ENCODE measurements at places on chromosomes 1 and 21.

DNA sequence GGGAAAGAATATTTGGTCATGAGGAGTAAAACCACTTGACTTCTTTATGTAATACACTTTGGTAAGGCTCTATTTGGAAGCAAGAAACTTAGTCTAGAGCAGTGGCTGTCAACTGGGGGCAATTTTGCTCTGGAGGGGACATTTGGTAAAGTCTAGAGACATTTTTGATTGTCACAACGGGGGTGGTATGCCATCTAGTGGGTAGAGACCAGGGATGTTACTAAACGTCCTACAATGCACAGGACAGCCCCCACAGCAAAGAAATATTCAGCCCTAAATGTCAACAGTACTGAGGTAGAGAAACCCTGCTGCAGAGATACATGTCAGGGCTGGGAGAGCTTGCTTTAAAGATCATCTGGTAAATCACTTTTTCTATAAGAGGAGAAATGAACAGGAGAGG is 13.5 kb downstream of the FUCA1 start:
- no peak for DNase-seq

DNA sequence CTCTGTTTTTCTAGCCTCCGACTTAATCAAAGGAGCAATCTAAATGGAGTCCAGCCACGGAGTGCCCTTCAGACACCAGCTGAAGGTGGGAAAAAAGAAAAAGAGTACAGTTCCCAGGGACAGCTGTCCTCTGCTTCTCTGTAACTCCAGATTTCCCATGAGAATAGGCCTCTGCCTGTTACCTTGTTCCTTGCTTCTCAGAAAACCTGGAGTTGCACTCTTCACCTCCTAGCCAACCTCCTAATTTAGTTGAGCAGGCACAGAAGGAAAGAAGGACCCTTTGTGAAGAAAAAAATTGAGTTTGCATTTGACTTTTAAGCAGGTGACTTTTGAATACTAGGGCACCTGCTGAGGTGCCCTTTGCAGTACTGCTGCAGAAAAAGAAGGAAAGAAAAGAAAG is 8.3 kb downstream of the BARHL2 start:
- DNase-seq, result no peak

DNA sequence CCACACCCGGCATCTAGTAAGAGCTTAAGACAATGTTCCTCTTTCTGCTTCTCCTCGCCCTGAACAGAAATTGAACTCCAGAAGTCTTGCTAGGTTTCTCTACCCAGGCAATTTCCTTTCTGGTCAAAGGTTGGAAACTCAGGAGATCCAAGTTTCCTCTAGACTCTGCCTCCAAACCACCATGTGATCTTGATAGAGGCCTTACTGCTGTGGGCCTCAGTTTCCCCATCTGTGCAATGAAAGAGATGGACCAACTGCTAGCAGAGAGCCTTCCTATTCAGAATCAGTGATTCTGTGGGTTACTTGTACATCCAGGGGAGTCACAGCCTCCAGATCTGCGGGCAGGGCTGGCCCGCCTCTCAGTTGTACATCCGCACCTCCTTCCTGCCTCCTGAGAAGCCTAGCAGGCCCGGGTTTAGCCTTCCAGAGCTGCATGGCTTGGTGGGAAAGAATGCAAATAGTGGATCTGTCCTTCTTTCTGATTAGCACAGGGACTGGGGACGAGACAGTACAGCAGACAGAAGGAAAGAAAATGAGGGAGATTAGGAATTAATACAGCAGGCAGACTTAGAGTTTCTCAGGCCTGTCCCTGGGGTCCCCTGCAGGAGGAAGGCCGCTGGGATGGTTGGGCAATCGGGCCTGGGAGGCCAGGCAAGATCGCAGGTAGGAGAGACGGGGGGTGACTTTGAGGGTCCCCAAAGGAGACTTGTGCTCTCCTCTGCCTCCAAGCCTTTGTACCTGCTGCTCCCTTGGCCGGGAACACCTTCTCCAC is 83.9 kb downstream of the PAX7 start:
- no peak for DNase-seq

GRCh38 chr1:84781946-84782771 is 91.9 kb upstream of the SSX2IP start:
- peak; percentile 72 for DNase-seq

DNA sequence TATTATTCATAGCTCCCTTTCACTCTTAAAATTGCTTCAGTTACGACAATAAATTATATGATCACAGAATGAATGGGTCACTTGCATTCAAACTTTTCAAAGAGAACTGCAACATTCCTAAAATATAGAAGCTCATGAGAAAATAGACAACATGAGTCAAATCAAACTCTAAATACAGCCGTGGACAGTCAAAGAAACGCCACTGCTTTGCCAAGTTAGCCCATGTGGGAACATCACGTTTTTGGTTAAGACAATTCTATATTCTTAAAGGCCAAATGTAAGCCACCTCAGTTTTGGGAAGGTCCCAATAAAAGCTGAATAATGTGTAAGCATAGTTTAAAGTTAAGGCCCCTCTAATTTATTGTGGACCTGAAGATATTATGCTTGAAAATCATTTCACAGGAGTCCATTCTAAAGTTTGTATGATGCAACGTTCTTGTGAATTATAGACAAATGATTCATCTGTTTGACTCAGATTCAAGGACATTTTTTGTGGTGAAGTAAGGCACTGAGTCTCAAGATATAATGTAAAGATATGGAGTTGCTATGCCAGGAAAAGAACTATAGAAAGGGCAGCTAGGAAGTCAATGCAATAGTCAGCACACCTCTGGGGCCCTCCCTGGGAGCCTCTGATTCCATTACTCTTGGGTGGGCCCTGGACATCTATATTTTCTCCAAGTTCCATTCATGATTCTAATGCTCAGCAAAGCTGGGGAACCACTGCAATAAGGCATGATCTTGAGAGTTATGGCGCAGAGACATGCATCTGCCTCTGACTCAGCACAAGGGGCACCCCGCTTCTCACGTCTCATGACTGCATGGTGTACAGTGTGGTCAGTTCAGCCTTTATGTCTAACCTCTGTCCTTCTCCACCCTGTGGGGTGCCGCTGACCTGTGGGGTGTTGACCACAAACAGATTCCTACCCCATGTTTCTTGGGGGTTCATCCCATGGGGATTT is 33.9 kb downstream of the ETS2 start:
- no peak for DNase-seq

- no peak for DNase-seq
Observed at GRCh38 chr1:248306103-248306502, 2.9 kb upstream of the OR2T12 start.

DNA sequence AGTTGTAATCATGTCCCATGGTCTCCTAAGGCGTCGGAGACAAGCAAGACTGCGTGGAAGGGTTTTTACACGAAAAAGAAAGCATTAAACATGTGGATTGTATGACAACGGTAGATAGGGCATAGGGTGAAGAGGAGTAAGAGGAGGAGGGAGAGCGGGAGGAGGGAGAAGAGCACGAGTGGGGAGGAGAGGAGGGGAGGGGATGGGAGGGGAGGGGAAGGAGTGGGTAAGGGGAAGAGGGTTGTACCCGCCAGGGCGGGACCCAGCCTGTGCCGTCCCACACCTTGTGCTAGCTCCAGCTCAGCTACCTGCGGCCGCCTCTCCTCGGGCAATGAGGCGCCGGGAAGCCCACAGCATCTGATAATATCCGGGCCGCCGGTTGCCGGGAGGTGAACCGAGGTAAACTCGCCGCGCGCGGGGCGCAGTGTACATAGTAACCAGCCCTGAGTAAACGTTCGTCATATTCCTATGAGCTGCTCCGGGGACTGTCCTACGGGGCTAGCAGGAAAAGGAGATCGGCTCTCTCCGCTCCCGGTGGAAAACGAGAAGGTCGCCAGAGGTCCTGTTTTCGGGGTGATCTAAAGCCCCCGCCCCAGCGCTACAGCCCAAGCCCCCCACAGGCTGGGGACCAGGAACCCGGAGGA is 449 bp upstream of the RCAN3 start:
- peak; percentile 88 for DNase-seq

DNA sequence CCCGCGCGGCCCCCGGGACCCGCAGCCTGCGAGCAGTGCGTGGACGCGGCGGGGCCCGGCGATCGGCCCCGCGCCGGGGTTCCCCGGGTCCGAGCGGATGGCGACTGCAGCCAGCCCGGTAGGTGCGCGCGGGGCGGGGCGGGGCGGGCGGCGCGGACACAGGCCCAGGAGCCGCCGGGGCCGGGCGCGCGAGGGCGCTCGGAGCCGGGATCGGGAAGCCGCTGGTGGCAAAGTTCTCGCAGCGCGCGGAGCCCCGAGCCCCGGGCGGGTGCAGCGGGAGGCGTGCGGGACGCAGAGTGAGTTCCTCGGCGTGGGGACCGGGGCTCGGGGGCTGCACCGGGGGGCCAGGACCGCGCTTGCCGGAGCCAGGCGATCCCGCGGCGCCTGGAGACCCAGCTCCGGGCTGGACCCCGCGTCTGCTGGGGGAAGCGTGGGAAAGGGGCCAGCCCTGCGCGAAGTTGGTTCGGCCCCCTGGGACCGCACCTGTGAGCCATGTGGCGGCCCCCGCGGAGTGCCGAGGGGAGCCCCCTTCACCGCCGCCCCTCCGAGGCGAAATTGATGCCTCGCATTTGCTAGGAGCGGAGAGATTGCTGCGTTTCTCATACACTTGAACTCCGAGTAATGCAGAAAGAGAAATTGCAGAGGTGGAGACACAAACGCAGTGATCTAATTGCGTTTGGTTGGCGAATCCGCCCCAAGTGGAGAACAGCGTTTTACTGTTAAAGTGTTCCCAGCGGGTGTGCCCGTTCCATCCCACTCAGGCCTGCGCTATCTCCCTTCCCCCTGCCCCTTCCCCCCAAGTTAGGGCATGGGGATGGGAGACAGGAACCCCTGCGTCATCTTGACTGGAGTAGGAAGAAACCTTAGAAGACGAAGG is 228.9 kb upstream of the TMEM51 start:
- DNase-seq, result no peak

- DNase-seq, result no peak
Observed at GRCh38 chr1:192811594-192812239, 2.9 kb downstream of the RGS2 start.

GRCh38 chr1:210608767-210609166 is 280.1 kb downstream of the HHAT start:
- DNase-seq, result no peak

GRCh38 chr1:113207019-113207418 is 134.0 kb downstream of the LRIG2 start:
- DNase-seq, result no peak

GRCh38 chr1:57483954-57484353 is 60.1 kb upstream of the DAB1 start:
- no peak for DNase-seq

- no peak for DNase-seq
Observed at GRCh38 chr1:214666674-214667073, 63.7 kb downstream of the CENPF start.

GRCh38 chr1:175267716-175268416 is 75.3 kb upstream of the KIAA0040 start:
- no peak for DNase-seq

DNA sequence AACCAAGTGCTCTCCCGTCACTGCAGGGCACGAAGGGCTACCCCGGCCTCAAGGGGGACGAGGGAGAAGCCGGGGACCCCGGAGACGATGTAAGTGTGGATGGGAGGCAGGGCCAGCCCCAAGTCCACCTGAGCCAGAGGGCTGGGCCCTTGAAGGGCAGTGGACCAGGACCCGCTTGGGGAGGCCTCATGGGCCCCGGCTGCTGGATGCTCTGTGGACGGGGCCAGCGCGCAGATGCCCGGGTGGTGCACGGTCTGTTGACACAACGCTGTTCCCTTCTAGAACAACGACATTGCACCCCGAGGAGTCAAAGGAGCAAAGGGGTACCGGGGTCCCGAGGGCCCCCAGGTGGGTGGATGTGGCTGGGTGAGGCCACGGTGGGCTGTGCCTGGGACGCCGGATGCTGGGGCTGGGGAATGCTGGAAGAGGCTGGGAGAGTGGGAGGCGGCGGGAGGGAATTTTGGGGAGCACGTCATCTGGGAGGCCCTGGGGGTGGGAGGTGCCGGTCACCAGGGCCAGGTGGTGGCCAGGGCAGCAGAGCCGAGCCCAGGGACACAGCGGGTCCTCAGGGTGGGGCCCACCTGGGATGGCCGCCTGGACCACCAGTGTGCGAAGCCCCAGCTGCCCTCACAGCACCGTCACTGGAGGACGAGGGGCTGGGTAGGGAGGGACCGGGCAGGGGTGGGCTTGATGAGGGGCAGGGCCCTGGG is 17.5 kb downstream of the COL6A1 start:
- DNase-seq, result no peak

DNA sequence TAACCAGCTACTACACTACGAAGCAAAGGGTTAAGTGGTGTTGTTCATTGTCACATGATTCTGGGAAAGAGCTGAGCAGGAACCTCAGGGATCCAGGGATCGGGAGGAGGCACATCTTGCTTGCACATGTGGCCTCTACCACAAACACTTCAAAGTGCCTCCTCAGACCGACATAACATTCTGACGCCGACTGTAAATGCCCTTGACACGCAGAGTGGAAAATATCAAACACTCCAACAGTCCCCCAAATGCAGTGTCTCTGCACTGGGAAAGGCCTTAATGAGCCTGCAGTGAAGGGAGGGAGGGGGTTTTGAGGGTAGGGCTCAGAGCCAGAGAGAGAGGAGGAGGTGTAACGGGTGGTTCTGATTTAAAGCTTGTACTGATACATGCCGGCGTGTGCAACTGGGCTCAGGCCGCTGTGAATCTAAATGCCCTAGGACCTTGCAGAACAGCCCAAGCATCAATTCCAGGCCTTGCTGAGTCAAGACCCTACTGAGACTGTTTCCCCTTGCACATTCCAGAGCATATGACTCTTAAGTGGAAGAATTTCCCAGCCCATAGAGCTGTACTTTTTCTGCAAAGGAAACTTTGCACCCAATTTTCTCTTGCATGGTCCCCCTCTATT is 163.7 kb downstream of the NTMT2 start:
- no peak for DNase-seq

GRCh38 chr1:171999756-172000155 is 158.5 kb downstream of the DNM3 start:
- no peak for DNase-seq

GRCh38 chr1:205267306-205267902 is 39.7 kb downstream of the TMCC2 start:
- no peak for DNase-seq

- DNase-seq, result peak; percentile 60
Observed at GRCh38 chr1:8987881-8988617, 38.2 kb downstream of the SLC2A7 start.

DNA sequence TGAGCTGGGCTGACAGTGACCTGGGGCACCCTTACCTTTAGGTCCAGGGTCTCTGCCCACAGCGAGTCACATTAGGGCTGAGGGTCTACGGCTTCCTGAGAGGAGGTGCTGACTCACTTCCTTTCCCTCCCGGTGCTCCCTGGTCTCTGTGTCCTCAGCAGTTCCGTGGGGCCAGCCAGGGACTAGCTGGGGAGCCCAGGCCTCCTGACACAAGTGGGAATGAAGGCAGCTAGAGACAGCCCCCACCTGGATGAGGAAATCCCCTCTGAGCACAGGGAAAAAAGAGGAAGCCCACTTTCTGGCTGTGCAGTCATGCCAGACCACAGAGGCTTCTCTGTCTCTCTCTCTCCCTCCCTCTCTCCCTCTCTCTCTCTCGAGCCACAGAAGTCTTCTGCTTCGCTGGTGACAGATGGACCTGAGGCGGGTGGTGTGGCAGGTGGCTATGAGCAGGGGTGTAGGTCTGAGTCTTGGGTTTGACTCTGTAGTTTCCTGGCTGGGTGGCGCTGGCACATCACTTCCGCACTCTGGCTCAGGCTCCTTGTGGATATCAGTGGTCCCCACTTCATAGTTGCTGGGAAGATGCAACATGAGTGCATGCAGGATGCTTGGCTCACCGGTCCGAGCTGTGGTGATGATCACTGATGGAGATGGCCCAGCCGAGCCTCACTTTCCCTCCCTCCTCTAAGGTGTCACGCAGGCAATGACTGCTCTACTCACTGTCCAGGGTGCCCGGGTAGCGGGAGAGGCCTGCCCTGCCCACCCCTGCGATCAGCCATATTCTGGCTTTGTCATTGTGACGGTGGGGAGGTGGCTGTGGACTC is 3.5 kb downstream of the SLC66A1 start:
- peak; percentile 50 for DNase-seq
